Aorta (tissue), 5 donors: ENCODE measurements at places on chromosomes 2 and 18. TPM values are rescaled to one million over a fixed set of nuclear protein-coding genes. Genes with fewer than 3 reads are reported as not detected.

The STEAP3 gene
- 8.0 TPM for total RNA-seq

DNA sequence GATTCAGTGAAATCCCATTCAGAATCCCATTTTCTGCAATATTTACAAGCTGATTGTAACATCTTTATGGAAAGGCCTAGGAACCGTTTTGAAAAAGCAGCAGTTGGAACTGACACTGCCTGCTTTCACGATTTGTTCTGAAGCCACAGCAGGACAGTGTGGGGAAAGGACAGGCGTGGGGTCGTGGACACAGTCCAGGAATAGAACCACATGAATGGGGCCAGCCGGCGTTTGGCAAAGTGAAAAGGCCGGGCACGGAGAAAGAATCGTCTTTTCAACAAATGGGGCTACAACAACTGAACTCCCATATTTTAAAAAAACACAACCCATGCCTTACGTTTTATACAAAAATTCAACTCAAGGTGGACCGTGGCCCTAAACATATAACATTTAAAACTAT, 69.8 kb downstream of the SLC66A2 start:
- H3K36me3 ChIP-seq: no peaks in the 10 kb centered on the region
- H3K27ac ChIP-seq: no peak overlapping the region
- H3K27me3 ChIP-seq: no peaks in the 10 kb centered on the region
- DNase-seq: no peak
- no peak overlapping the region for H3K4me3 ChIP-seq
- H3K4me1 ChIP-seq: no peaks in the 10 kb centered on the region

- no peak within 1 kb of the TSS for H3K27ac ChIP-seq
- no peaks in the 10 kb centered on the region for H3K27me3 ChIP-seq
- no peaks in the 10 kb centered on the region for H3K36me3 ChIP-seq
- no peak within 1 kb of the TSS for H3K4me3 ChIP-seq
- no peaks in the 10 kb centered on the region for H3K4me1 ChIP-seq
- no peak for DNase-seq
These were observed at the start of gene SULT1C2 for GRCh38 chr2:108288534-108289106. Gene SULT1C2, plus strand, starts transcription at chr2:108288895. Its CDS starts 4,773 bp downstream, at chr2:108293668.

The TMEM178A gene
- 5.0 TPM for total RNA-seq

- DNase-seq: no peak
- no peaks in the 10 kb centered on the region for H3K27me3 ChIP-seq
- no peaks in the 10 kb centered on the region for H3K4me1 ChIP-seq
- H3K27ac ChIP-seq: no peak overlapping the region
These were observed 32.0 kb upstream of the AGAP1 start for GRCh38 chr2:235461763-235462414.

DNA sequence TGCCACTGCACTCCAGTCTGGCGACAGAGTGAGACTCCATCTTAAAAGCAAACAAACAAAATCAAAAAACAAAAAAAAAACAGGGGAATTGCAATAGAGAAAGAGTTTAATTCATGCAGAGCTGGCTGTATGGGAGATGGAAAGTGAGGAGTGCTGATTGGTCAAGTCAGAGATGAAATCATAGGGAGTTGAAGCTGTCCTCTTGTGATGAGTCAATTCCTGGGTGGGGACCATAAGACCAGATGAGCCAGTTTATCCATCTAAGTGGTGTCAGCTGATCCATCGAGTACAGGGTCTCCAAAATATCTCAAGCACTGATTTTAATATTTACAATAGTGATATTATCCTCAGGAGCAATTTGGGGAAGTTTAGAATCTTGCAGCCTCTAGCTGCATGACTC, 45.3 kb downstream of the FRZB start:
- no peak for DNase-seq
- H3K4me1 ChIP-seq: no peaks in the 10 kb centered on the region
- H3K36me3 ChIP-seq: no peaks in the 10 kb centered on the region
- H3K27me3 ChIP-seq: no peaks in the 10 kb centered on the region

DNA sequence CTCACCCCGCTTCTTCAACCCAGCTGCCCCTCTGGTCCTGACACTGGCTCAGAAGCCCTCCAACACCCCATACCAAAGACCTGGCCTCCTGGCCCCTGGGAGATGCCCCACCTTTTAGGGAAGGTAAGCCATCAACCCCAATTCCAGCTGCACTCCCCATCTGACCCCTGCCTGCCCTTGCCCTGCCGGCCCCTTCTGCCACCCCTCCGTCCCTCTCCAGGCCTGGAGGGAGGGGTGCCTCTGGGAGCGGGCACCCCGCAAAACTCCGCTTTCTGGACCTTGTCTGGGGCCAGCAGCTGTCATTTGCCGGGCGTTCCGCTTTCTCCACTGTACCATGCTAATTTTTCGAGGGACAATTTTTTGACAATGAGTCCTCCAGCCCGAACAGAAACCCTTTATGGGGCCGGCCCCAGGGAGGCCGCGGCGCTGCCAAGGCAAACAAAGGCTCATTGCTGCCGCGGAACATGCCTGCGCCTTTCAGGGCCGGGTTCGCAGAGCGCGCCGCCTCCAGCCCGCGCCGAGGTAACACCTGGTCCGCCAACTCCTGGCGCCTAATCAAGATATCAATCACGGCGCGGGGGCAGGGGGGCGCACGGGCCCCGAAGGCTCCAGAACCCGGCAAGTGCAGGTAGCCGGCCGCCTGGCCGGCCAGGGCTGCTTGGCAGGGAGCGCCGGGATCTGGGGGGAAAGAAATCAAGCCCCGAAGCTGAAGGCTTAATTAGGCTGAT, 96.0 kb downstream of the INHBB start:
- no peaks in the 10 kb centered on the region for H3K4me1 ChIP-seq
- DNase-seq: peak; percentile 70
- peak overlapping the region; percentile 17 for H3K4me3 ChIP-seq
- H3K27me3 ChIP-seq: no peaks in the 10 kb centered on the region
- no peaks in the 10 kb centered on the region for H3K36me3 ChIP-seq

- H3K4me3 ChIP-seq: no peak overlapping the region
- no peaks in the 10 kb centered on the region for H3K27me3 ChIP-seq
- H3K4me1 ChIP-seq: no peaks in the 10 kb centered on the region
- H3K36me3 ChIP-seq: no peaks in the 10 kb centered on the region
These were observed 18.0 kb upstream of the CIDEA start for GRCh38 chr18:12236141-12236540.

DNA sequence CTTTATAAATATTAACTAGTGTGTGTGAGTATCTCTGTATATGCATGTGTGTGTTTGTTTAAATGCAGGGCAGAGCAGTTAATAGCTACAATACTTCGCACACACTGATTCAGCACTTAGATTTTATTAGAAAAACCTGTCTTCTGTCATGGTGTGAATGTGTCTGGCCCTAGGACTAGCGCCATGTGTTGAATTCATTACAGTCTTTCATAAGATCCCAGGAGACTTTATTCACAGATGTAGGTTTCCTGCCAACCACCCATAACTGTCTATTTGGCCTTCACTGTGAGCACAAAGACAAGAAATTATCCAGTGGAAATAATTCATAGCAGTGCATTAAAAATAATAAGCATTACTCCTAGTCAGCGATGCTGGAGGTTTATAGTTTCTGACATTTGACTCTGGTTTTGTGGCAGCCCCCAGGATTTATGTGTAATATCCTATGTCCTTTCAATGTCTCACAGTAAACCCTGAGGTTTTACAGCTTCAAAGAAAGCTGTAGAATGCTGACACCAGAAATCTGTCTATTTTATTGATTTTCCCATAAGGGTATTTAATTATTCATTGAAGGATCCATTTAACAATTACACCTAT, 93.9 kb downstream of the ZNF804A start:
- H3K4me3 ChIP-seq: no peak overlapping the region
- no peaks in the 10 kb centered on the region for H3K27me3 ChIP-seq
- H3K27ac ChIP-seq: no peak overlapping the region
- H3K4me1 ChIP-seq: no peaks in the 10 kb centered on the region

DNA sequence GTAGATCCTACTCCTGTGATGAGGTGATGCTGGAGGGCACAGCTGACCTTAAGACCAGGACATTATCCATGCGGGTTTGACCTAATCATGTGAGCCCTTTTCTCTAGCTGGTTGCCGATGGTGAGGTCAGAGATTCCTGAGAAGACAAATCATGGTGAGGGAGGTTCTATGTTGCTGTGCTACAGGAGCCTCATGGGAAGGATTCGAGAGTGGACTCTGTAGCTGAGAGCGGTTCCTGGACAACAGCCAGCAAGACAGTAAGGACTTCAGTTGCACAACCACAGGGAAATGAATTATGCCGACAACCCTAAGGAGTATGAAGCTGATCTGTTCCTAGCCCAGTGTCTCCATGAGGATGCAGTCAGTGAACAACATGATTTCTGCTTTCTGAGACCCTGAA, 80.4 kb downstream of the EPB41L3 start:
- no peak overlapping the region for H3K27ac ChIP-seq
- no peaks in the 10 kb centered on the region for H3K27me3 ChIP-seq
- H3K36me3 ChIP-seq: no peaks in the 10 kb centered on the region
- DNase-seq: peak; percentile 75

DNA sequence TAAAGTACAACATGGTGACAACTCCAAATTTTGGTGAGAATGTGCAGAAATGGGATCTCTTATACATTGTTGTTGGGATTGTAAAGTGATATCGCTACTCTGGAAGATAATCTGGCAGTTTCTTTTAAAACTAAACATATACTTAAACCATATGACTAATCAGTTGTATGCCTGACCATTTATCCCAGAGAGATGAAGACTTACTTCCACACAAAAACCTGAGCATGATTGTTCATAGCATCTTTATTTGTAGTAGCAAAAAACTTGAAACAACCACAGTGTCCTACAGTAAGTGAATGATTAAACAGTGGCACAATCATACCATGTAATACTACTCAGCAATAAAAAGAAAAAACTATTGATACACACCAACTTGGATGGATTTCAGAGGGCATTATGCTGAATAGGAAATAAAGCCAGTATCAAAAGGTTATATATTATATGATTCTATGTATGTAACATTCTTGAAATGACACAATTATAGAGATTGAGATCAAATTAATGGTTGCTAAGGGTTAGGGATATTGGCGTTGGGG, 47.3 kb downstream of the EPB41L5 start:
- no peak for DNase-seq
- H3K4me1 ChIP-seq: peaks cover 1% of the 10 kb centered on the region
- no peaks in the 10 kb centered on the region for H3K27me3 ChIP-seq
- no peaks in the 10 kb centered on the region for H3K36me3 ChIP-seq
- no peak overlapping the region for H3K4me3 ChIP-seq
- H3K27ac ChIP-seq: no peak overlapping the region

- H3K4me1 ChIP-seq: peaks cover 2% of the 10 kb centered on the region
- H3K4me3 ChIP-seq: no peak overlapping the region
- DNase-seq: no peak
- H3K36me3 ChIP-seq: no peaks in the 10 kb centered on the region
- H3K27me3 ChIP-seq: no peaks in the 10 kb centered on the region
These were observed 352.7 kb upstream of the CDH20 start for GRCh38 chr18:60980422-60981005.

The EVX2 gene
- total RNA-seq: not detected

GRCh38 chr2:168517816-168518215, 61.7 kb downstream of the CERS6 start:
- no peak for DNase-seq
- H3K36me3 ChIP-seq: no peaks in the 10 kb centered on the region
- H3K27ac ChIP-seq: no peak overlapping the region
- H3K4me1 ChIP-seq: peaks cover 10% of the 10 kb centered on the region
- no peaks in the 10 kb centered on the region for H3K27me3 ChIP-seq
